ENCODE measurements at places on chromosomes 5 and 9.

DNA sequence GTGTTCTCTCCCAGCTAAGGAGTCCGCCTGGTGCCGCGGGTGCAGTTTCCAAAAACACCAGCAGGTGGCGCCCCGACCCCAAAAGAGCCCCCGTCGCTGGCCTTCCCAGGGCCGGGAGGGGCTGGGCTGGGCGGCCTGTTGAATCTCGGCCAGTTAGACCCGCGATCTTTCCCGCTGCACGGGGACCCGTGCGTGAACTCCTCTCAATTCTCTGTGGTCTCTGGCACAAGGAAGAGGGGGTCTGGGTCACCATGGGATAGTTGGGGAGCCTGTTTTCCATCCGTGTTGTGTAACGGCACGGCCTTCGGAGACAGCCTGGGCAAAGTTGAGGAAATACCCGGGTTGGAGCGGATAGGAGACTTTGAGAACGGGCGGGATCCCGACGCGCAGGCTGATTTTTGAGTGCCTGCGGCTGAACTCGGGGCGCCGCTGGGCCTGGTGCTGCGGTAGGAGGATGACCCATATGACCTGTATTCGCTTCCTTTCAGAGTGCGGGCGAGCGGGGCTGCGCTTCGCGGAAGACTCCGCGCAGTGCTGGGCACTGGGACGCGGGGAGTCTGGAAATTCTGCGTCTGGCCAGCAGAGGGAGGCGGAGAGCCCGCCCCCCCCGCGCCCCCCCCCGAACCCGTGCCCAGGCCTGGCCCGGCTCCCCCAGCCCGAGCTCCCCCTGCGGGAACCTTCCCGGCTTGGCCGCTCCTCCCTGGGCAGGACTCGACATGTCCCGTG lies 7.9 kb upstream of the PSD2 start:
- DNase-seq, result peak; percentile 82

DNA sequence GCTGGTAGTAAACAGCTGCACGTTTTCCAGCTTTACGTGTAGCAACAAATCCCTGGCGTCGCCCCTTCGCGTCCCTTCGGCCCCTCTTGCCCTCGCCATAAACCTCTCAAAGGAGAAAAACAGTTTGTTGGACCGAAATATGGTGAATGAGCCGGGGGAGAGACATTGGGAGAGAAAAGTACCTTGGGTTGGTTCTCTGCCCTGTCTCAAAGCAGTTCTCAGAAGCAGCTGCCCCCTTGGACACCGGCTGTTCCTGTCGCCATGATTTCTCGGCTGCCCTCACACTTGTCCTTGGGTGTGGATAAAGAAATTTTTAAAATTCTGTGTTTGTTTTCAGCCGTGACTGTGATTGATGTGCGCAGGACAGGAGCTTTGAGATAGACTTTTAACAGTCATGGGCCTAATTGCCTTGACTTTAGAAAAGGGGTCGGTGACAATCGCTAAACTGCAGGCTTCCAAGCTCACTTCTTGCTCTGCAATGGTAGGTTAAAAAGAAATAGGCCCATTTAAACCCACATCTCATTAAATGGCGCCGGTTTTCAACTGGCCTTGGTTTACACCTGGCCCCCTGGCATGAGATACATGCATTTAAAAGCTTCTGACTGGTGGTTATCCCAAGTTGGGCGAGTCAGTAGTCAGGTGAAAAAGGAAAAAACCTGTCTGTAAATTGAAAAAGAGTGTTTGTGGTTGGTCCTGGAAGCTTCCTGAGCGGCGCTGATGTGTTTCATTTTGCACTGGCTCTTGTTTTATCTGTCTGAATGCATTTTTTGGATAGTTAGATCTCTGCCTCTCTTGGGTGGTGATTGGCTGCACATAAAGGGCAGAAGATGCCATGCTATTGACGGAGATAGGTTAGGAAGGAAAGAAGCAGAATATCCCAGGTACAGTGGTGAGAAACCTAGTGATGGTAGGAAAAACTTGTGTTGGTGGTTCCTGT lies 983 bp downstream of the RCL1 start:
- DNase-seq, result no peak

DNA sequence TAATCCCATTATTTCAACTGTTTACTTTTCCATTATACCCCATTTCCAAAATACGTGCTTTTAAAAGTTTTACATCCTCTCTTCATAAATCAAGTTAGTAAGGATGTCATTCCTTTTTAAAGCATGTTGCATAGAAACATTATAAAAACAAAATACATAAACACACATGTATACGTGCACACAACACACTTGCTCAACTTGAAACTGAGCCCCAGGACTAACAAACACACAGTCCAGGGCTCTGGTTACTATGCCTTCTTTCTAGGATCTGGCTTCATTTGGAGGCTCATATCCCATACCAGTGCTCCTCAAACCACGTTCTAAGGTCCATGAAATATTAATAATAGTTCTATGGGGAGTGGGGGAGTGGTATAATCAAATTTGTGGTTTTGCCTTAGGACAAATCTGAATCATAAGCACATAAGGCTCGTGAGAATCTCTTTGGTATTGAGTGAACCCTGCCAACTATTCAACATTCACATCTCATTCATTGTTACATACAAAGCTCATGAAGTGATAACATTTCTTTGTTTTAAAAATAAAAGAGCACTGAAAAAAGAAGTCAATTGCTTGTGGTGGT lies 55.2 kb downstream of the NFIB start:
- no peak for DNase-seq

DNA sequence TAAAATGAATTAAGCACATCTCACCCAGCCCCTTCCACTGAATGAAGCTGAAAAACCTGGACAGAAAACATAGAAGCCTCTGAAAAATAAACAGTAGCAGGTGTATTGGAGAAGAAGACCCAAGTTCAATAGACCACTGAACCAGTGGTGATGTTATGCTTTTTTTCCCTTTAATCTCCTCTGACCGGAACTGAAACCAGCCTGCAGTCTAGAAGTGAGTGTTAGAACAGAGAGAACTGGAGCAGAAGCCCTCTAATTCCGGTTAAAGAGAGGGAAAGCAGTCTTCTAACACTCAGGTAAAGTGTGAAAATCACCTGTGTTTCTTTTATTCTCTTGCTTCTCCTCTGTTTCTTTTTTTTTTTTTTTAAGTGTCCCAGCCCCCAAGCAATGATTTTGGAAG lies 83.5 kb upstream of the CCL21 start:
- DNase-seq, result no peak

- DNase-seq, result no peak
These were observed 46.6 kb downstream of the ST8SIA4 start for GRCh38 chr5:100856462-100856861.

DNA sequence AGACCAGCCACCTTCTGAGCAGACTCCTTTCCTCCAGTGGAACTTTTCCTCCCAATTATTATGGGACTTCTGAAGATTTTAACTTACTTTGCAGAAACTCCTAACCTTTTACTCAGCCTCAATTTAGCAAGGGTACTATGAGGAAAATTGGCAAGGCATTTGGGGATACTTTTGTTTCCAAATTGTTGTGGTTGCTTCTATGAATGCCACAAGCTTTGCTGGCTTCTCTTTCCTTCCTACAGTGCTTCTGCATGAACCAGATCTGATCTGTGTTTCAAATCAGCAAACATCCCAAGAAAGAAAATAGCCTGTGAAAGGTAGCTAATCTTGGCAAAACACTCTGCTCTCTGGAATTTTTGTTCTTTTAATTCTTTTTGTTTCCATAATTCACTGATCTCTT lies 57.3 kb upstream of the TAF11L2 start:
- no peak for DNase-seq

GRCh38 chr9:122020398-122020797 lies 72.7 kb downstream of the TTLL11 start:
- DNase-seq, result no peak

Measured in T-helper 9 cell (primary cell).